NCI-H1105 treated with DMSO at 0.1 percent for 48 hours (cell line): ENCODE measurements at places on chromosomes 16 and 17.

- DNase-seq: no peak
These were observed 158.3 kb upstream of the PLCG2 start for GRCh38 chr16:81620796-81621195.

- DNase-seq: no peak
These were observed 38.5 kb downstream of the WNT3 start for GRCh38 chr17:46780003-46780373.

DNA sequence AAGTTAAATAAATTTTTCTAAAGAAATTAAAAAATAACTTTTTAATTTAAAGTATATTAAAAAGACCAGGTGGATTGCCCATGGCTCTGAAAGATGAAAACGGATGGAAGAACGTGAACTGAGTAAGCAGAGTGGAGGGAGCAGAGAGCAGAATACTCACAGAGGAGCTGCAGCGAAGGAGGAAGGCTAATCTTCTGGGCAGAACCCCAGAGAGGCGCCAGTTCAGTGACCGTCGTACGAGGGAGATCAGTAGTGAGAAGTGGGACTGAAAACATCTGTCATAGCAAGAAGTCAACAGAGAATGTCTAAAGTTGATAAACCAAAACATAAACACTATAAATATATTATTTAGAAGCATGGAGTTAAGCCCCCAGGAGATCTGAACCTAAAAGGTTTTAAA is 34.9 kb downstream of the UBE2G1 start:
- DNase-seq: no peak

DNA sequence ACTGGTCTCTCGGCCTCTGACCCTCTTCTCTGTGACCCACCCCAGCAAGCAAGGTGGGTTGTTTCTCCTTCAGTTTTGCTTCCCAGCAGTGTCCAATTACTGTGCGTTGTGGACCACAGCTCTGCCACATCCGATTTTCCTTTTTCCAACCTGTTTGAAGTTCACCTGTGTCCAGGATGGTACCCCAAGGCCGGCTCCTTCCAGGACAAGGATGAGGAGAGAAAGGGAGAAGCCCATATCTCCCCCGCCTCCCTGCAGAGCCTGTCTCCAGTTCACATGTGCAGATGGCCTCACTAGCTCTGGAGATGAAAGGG is 13.5 kb downstream of the NMRAL1 start:
- no peak for DNase-seq

- peak; percentile 26 for DNase-seq
These were observed 6.0 kb downstream of the CPSF4L start for GRCh38 chr17:73255671-73256181.

- DNase-seq: no peak
These were observed 26.5 kb upstream of the XYLT2 start for GRCh38 chr17:50319306-50320004.
